T-helper 22 cell (primary cell): ENCODE measurements at places on chromosomes 7 and 10.

- no peak for DNase-seq
Observed at GRCh38 chr10:52879091-52879807, 106.7 kb upstream of the MBL2 start.

GRCh38 chr10:804787-805619 lies 115.5 kb upstream of the DIP2C start:
- no peak for DNase-seq

DNA sequence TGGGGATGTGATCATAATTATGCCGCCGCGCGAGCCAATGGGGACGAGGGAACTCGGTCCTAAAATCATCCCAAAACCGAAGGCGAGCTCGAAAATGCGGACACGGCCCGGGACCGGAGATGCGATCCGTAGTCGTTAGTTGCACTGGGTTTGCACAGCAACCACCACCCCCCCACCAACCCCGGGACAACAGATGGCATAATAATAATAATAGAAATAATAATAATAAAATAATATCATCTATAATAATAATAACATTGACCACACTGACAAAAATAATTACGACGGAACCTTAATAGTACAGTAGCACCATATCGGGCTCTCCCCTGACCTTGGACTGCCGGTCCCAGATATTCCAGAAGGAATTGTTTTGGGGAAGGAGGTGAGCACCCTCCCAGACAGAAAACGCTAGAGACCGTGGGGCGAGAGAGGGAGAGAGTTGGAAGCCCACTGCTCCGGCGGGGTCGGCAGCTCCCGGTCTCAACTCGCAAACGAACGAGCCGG lies 1.1 kb upstream of the EMX2 start:
- DNase-seq, result no peak

DNA sequence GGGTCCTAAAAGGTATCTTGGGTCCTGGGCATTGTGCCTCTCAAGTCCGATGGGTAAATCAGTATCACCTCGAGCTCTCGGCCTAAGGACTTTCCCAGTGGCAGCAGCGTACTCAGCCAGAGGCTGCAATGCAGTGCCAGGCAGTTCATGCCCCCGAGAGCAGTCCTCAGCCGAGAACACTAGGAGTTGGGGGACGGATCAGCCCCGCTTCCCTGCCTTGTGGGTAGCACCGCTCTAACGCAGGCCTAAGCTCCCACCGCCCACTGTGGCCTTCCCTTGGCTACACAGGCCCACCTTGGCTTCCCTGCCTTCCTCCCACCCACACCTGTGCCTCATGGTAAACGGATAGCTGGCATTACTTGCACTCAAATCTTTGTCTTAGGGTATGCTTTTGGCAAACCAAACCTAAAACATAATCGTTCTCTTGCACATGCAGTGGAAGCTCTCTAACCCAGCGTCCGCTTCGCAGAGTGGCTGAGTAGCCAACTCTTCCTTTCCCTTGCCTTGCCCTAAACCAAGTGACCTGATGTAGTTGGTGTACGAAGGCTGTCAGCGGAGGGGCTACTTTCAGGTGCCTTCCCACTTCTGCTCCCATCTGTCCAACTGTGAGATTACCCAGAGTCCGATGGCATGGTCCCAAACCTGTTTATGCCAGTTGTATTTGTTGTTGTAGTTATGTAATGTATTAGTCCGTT lies 73.2 kb upstream of the CHST15 start:
- no peak for DNase-seq

DNA sequence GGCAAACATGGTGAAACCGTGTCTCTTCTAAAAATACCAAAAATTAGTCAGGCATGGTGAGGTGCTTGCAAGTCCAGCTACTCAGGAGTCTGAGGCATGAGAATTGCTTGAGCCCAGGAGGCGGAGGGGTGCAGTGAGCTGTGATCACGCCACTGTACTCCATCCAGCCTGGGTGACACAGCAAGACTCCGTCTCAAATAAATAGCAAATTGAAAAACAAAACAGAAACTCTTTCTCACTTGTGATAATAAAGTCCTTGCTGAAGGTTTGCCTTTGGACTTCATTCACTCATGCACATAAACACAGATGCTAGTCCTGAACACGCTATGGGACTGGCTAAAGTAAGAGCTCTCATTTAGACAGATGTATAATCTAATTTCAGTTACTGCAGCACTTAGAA lies 37.6 kb downstream of the ANK3 start:
- no peak for DNase-seq

DNA sequence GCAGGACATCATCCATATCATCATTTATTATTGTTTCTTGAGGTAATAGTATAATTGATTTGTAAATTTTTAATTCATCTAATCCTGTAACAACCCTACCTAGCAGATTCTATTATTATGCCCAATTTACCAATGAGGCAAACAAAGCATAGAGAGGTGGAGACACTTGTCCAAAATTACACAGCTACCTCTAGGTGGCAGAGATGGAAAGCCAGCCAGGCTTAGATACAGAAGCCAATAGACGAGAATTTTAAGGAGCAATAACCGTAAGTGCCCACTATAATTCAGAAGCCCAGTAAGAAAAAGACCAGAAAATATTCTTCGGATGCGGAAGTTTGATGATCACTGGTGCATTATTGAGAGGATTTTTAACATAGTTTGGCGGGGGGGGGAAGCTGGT lies 54.0 kb downstream of the ANK3 start:
- DNase-seq, result no peak

DNA sequence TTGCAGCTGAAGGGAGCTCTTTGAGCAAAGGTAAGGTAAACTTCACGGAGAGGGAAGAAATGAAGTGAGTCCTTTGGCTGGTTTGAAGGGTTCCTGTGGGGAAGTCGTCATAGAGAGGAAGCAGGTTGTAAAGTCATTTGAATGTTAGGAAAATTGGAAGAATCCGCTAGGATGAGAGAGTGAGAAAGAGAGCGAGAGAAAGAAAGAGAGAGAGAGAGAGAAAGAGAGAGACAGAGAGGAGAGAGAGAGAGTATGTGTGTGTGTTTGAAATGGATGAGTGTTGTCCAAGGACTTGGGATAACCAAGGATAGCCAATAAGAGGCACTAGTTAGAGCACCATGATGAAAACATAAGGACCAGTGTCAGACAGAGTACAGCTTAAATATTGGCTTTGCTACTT lies 43.1 kb downstream of the FEZF1 start:
- no peak for DNase-seq

DNA sequence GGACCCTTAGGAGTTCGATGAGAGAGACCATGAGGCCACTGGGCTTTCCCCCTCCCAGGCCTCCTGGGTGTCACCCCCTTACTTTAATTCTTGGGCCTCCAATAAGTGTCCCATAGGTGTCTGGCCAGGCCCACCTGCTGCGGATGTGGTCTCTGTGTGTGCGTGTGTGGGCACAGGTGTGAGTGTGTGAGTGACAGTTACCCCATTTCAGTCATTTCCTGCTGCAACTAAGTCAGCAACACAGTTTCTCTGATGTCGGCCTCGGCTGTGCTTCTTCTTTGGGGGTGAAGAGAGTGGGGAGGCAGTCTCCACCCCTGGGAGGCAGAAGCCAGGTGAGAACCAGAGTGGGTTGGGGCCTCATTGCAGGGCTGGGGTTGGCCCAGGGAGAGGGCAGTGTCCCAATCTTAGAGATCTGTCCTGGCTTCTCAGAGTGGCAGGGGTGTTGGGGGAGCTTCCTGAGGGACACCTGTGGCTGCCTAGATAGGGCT lies 1.5 kb downstream of the PVRIG start:
- DNase-seq, result peak; percentile 78

DNA sequence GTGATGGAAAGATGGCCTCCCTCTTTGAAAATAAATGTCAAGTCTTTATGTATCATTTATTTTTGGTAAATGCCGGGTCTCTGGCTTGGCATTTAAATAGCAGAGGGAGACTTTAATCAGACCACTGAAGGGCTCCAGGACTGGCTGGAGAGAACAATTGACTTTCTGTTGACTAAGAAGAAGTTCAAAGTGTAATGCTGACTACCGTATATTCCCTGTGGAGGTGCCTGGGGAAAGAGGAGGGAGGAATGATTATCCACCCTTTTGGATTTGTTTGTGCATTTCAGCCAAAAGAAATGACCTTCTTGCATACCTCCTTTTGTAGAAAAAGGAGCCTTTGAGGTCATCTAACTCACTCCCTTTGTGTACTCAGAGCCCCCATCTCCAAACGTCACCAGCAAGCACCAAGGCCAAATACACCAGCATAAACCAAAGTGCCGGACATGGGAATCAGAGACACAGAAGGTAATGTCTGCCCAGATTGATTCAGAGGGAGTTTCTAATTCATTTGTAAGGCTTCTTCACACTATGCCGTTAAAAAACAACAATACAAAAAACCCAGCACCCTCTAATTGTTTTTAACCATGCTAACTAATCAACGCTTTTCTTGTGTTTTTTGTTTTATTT lies 75.2 kb downstream of the PRLHR start:
- DNase-seq, result no peak

GRCh38 chr10:57169597-57169996 lies 808.5 kb upstream of the ZWINT start:
- DNase-seq, result no peak

GRCh38 chr7:91550931-91551330 lies 286.7 kb downstream of the FZD1 start:
- DNase-seq, result no peak

- no peak for DNase-seq
Observed at GRCh38 chr10:10528563-10528910, 489.1 kb upstream of the CELF2 start.

DNA sequence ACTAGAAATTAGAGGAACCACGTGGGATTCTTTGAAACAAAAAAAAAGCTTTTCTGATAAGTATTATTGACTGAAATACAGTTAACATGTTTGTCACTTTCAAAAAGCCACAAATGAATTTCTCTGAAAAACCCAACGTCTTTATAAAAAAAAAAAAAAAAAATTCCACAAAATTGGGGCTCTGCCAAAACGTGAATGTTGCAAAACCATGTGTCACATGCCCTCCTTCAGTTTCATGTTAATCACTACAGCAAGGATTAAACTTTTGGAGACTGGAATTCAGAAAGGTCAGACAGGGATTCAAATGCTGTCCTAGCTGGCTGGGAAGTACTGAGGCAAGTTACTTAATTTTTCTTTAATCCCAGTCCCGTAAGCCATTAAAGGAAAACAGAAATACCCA lies 278.0 kb upstream of the KLF14 start:
- no peak for DNase-seq

GRCh38 chr7:21253740-21254687 lies 173.9 kb upstream of the SP4 start:
- DNase-seq, result no peak

- no peak for DNase-seq
Observed at GRCh38 chr7:118169146-118169545, 14.8 kb upstream of the LSM8 start.

GRCh38 chr7:77888998-77889397 lies 90.4 kb downstream of the PHTF2 start:
- no peak for DNase-seq

GRCh38 chr7:128274246-128274883 lies 33.3 kb downstream of the LEP start:
- DNase-seq, result no peak

DNA sequence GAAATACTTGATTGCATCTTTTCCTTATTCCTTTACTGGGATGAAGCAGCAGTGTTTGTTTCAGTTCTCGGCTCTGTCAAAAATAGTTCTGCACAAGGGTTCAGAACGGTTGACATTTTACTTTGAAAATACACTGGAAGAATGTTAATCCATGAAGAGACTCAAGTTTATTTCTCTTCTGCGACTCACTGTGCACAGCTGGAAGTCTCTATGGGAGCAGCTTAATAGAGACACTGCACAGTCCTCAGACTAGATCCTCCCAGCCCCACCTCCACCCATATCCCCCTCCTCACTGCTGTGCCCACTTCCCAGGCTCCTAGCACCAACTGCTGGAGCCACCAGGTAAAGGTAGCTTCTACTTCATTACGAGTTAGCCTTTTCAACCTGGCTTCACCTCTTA lies 517.8 kb downstream of the GRID1 start:
- DNase-seq, result no peak

GRCh38 chr7:23332910-23333612 lies 33.9 kb downstream of the MALSU1 start:
- no peak for DNase-seq

GRCh38 chr10:47183704-47184041 lies 116.3 kb upstream of the GDF10 start:
- no peak for DNase-seq

GRCh38 chr7:116762971-116763370 lies 91.0 kb downstream of the MET start:
- no peak for DNase-seq

- DNase-seq, result no peak
Observed at GRCh38 chr10:48251152-48251524, 23.4 kb downstream of the FRMPD2 start.

GRCh38 chr7:140857048-140857447 lies 67.7 kb downstream of the BRAF start:
- DNase-seq, result no peak

- DNase-seq, result no peak
Observed at GRCh38 chr7:46143949-46144917, 223.2 kb upstream of the IGFBP3 start.

DNA sequence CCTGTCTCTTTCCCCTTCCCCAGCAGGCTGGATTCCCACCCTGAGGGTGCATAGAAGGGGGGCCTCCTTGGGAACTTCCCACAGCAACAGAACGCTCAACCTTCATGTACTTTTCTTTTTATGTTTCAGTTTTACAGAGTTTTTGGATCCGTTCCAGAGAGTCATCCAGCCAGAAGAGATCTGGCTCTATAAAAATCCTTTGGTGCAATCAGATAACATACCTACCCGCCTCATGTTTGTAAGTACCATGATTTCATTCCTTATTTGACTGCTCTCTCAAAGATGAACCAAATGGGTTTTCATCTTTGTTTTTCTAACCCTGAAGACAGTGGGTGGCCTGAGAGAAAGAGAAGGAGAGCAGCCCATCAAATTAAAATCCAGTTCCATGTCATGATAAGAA lies 46.7 kb downstream of the PLPP4 start:
- DNase-seq, result no peak

DNA sequence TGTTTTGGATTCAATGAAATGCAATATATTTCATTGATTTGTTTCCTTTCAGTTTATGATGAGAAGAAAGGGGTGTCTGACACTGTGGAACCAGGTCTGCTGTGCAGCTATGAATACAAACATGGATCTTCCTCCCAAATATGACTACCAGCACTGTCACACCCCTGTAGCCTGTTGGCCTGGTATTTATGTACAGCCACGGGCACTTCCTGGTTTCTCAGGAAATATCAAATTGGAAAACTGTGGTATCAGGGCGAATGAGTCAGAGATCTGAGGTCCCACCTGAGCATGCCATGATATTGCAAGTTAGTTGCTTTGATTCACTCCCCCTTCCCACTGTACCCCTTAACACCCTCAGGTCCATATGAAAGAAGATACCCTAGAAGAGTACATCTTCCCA lies 87.8 kb downstream of the DNMBP start:
- DNase-seq, result no peak

GRCh38 chr10:131212763-131213325 lies 98.7 kb downstream of the TCERG1L start:
- DNase-seq, result no peak

DNA sequence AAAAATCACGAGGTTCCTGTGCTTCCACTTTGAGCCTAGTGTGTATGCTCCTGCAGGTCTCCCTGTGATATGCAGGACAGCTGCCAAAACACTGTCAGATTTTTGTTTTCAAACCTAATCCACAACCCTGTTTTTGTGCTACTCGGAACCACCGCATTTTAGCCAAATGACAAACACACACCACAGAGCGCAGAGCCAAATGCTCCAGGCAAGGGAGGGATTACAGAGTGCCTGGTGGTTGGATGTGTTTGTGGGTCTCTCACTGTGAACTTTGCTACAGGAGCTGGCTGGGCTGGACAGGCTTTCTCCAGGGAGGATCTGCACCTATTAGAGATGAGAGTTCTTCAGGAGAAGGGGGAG lies 5.7 kb upstream of the RBM28 start:
- no peak for DNase-seq

GRCh38 chr10:49194212-49194920 lies 6.2 kb upstream of the TMEM273 start:
- DNase-seq, result no peak
